ENCODE measurements at places on chromosomes 11 and 22.

- DNase-seq, result no peak
Observed at GRCh38 chr22:47859881-47860525, 1097.6 kb downstream of the TBC1D22A start.

- DNase-seq, result no peak
Observed at GRCh38 chr11:28463826-28464225, 355.6 kb downstream of the METTL15 start.

DNA sequence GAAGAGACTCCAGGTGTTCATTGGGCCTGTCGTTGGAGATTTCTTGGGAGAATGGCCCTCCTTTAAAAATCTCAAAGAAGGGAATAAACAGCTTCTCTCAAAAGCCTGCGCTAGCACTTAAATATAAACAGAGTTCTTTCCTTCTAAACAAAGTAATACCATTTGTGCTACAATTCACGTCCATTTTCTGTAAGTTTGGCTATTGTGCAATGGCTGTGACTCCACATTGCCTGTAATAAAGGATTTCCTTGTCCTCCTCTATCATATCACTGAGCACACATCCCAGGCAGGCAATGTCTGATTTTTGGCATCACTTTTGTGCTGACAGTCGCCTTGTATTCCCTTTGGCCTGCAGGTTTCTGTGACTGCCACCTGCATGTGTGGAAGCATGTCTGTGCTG lies 4.9 kb upstream of the ADAMTS8 start:
- DNase-seq, result no peak

- DNase-seq, result no peak
Observed at GRCh38 chr22:30572840-30573593, 1.4 kb downstream of the GAL3ST1 start.

DNA sequence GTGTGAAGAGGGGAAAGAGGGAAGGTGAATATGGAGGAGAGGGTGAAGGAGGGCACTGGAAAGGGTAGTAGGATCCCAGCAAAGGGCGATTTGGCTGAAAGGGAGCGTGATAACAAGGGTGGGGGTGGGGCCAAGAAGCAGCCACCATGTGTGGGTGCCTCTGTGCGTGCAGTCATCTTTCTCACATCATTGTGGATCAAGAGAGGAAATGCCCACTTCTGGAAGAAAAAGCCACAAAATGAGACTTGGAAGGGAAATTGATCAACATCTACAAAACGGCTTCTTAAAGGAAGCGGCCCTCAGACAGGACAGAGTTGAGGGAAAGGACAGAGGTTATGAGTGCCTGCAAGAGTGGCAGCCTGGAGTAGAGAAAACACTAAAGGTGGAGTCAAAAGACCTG lies 1.2 kb upstream of the CXCR5 start:
- no peak for DNase-seq

All from ureter (tissue), 1 donor.